Fibroblast of skin of left biceps (primary cell): ENCODE measurements at places on chromosomes 3 and 15.

DNA sequence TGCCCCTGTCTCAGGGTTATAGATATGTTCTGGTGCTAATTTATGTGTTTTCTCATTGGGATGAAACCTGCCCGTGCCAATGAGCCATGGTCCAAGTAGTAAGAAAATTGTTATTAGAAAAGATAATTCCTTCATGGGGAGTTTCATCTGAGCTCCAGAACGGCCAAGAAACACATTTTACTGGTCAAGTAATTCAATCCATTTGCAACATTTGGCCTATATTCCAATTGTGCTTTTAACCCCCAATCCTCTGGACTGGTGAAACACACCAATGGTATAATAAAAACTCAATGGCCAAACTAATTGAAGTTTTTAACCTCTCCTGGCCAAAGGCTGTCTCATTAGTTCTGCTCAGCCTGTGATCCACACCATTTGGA is 53.7 kb upstream of the XCR1 start:
- DNase-seq, result no peak

DNA sequence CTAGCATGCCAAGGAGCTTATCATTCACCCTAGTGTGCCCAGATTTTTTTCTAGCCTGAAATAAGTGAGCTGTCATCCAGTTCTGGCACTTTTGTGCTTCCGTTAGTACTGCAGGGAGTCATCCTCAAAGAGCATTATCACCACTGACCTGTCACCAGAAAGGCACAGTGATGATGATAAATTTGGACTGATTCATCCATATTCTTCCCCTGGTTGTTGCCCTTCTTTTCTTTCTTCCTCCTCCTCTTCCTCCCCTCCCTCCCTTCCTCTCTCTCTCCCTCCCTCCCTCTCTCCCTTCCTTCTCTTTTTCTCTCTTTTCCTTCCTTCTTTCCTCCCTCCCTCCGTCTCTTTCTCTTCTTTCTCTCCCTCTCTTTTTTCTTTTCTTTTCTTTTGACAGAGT is 21.3 kb downstream of the SLC35G2 start:
- no peak for DNase-seq

DNA sequence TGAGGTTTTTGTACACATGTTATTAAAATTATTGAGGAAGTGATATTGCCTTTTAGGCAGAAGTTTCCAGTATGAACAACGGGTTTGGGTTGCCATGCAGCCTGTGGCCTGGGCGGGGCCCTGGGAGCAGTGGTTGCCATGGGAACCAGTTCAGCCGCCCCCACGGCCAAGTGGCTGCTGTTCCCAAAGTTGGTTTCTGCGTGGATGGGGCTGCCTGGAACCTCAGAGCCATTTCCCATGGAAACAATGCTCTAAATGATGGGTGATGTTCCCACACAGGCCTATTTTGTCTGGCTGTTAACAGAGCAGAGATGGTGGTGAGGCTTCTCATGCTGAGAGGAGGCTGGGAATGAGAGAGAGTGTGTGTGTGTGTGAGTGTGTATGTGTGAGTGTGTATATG is 19.5 kb downstream of the MRAS start:
- DNase-seq, result no peak

GRCh38 chr15:98570119-98570518 is 78.2 kb upstream of the IGF1R start:
- DNase-seq, result no peak

- no peak for DNase-seq
These were observed 212.3 kb downstream of the FGF12 start for GRCh38 chr3:192514754-192515663.
